Esophagus mucosa (tissue), 1 donor: ENCODE measurements at places on chromosomes 4 and X. TPM values are rescaled to one million over a fixed set of nuclear protein-coding genes. Genes with fewer than 3 reads are reported as not detected.

DNA sequence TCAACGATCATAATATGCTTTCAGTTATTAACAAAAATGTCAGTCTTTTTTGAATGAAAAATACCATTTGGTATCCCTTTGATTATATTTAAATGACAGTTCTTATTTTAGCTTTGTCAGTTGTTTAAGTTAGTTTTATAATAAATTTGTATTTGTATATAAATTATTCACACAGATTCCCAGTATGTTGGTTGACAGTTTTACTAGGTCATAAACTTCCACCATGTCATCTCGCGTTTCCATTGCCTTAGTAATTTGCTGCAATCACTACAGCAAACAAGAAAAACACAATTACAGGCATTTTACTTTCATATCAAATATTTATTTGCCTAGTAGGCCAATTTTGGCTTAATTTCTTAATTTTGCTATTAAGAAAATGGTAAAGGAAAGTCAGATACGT, 109.6 kb upstream of the ANK2 start:
- no peak for ATAC-seq

- no peak for ATAC-seq
These were observed 161.9 kb downstream of the VSIG4 start for GRCh38 chrX:65877953-65878352.

The RASGEF1B gene
- total RNA-seq = 15.0 TPM

DNA sequence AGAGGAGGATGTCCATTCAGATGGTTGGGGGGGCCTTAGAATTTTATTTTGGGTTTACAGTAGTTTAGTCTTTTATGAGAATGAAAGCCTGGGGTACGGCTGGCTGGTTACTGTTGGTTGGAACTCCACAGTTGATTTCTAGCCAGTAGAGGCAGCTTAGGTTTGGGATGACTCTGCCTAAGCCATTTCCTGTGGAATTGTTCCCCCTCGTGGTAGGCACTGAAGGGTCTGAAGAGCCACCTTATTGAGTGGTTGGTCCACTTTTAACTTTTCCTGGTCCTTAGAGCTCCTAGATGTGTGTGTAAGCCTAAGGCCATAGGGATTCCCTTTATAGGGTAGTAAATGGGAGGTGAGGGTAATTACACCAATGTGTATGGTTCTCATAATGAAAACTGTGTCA, 19.7 kb downstream of the SPIN3 start:
- no peak for ATAC-seq

GRCh38 chr4:3328814-3329663, 36.2 kb downstream of the RGS12 start:
- no peak for ATAC-seq

GRCh38 chr4:32172761-32173160, 1452.6 kb downstream of the PCDH7 start:
- peak; percentile 23 for ATAC-seq

GRCh38 chr4:153189016-153189801, 15.0 kb upstream of the TRIM2 start:
- peak; percentile 48 for ATAC-seq
